ENCODE measurements at places on chromosomes 6 and 20.
A peak's percentile ranks its signal among the peaks of the same experiment; 100 is the strongest.

DNA sequence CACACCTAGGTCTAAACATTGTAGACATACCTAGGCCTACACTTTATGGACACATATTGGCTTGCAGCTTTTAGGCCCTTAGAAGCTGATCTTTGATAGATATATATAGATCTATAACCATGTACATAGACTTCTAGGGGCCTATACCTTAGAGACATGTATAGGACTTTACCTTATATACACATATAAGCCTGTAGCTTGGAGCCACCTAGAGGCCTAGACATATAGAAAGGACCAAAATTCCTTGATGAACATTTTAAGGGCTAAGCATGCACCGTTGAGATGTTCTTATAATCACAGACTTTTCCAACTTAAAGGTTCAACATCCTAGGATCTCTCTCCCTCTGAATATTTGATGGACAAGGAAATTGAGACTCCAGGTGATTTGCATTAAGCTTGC lies 371.7 kb upstream of the SASH1 start:
- no peak for DNase-seq

- no peak for DNase-seq
Observed at GRCh38 chr6:16716321-16716858, 44.9 kb downstream of the ATXN1 start.

DNA sequence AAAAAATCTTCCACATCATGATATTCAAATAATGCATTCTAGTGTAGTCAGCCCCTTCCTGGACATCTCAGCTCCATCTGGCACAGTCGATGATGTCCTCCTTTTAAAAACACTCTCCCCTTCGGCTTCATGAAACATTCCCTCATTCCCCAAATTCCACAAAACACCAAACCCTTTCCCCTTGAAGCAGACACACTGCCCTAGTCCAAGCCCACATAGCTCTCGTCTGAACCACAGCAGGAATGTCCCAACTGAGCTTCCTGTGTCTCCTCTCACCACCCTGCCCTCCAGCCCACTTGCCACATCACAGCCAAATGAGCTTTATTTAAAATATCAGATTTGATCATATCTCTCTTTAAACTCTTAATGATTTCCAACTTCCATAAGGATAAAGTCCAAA lies 106.4 kb upstream of the CARMIL1 start:
- DNase-seq = peak; percentile 96

GRCh38 chr6:149032599-149033405 lies 284.7 kb upstream of the TAB2 start:
- DNase-seq = peak; percentile 78

GRCh38 chr6:113588646-113589045 lies 268.5 kb upstream of the MARCKS start:
- no peak for DNase-seq

DNA sequence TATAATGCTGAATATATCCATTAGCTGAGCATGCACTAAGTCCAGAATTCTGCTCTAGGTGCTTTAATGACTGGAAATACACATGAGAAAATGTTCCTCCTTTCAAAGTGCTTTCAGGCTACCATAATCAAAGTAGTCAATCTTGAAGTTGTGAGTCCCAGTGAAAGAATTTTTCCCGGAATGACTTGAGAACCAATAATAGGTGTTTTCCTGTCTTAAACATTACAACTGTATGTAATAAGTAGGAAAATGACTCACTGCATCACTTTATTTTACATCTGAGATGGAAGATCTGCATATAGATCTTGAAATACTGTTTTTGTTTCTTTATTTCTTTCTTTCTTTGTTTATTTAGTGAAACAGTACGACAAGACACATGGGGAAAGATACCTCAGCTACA lies 437.4 kb upstream of the JAG1 start:
- no peak for DNase-seq

GRCh38 chr20:17189976-17190695 lies 36.7 kb upstream of the PCSK2 start:
- no peak for DNase-seq

DNA sequence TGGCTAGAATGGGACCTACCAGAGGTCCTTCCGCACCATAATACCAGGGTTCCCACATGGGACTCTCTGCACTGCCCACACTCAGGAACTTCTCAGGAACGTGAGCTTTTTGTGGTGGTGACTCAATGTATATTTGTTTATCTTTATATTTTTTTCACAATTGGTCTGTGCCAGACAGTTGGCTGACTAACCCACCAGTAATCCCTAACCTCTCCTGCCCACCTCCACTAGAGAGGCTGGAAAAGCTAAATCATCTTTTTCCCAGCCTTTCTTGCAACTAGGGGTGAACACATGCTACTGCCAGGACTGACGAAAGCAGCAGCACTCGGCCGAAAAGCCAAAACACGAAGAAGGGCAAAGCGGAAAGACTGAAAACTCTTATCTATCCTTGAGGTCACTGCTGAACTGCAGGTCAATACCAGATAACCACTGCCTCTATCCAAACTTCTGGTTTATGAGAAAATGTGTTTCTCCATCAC lies 112.9 kb downstream of the TRERF1 start:
- DNase-seq = peak; percentile 96

DNA sequence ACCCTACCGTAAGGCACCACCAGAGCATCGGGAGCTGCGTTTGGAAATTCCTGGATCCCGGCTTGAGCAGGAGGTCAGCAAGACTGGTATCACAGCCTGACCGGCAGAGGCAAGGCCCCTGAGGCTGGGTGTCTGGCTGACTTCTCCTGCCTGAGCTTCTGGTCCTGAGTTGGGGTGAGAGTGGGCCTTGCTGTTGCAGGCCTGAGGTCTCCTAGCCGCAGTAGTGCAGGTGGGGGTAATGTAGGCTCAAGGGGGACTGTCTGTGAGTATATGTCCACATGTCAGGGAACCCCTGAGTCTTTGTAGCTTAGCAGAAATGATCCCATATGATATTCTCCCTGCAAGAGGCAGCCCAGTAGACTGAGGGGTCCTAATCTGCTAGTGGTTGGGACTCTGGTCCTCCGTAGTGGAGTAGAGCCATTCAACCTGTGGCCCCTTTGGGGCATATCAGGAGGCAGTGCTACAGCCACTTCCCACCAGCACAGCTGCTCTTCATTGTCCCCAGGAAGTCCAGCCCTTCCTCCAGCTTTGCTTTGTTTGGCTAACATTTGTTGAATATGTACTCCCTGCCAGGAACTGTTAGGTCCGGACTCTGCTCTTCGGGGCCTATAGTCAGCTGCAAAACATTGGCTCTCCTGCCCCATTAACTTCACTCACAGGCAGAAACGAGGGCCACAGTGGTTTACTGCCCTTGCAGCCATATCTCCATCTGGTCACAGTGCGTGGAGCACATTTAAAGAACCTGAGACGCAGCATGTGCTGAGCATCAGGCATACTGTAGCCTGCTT lies 10.9 kb downstream of the LRRC73 start:
- no peak for DNase-seq

GRCh38 chr6:42366999-42367352 lies 84.8 kb downstream of the TRERF1 start:
- no peak for DNase-seq

- no peak for DNase-seq
Observed at GRCh38 chr6:149065658-149066556, 251.6 kb upstream of the TAB2 start.

DNA sequence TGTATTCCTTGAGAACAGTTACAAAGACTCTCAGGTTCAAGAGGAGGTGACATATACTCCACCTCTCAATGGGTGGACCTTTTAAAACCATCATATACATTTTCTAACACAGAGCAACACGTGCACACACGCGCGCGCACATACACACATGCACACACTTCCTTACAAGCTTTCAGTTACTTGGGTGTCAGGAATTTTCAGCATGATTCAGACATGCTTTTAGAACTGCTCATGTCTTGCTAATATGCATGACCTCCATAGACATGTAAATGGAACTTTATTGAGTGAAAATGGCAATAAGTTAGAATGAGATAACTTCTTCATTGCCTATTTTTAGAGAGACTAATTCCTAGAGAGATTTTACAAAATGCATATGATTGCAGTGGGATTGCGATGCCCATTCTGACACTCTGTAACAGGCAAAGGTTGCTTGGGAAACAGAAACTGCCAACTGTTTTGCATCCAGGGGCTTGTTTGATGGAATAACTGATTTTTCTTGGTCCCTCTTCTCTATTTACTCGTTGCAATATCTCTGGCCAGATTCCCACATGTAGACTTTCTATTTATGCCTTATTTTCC lies 531.4 kb upstream of the RNF217 start:
- DNase-seq = peak; percentile 16

DNA sequence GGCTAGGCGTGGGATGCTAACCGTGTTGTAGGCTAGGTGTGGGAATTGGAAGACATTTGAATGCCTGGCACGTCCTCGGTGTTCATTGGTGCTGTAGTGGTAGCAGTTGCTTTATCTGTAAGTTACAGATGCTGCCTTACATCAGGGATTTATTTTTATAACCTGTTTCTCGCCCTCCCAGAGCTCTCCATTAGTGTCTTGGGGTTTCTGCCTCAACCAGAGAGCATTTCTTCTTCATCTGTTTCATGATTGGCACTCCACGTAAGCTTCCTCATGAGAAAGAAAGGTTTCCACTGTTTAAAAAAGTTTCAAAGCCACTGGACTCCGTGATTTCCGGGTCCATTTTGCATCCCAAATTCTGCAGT lies 9.0 kb downstream of the IGF2R start:
- DNase-seq = no peak

DNA sequence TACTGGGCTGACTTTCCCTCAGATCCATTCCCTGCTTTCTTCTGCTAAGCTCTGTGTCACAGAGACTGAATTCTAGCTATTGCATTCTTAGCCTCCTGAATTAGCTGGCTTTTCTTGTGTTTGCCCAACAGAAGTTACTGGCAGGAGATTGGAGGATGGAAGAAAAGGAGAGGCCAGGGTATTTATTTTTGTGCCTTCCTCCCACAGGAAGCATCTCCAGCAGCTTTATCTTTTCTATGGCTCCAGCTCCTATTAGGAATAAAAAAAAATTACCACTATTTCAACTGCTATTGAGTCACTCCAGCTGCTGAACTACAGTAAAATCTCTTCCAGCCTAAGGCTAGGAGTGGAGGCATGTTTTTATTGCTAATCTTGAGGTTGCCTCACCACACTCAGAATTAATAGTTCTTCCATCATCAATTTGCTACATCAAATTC lies 492.4 kb downstream of the RFPL4B start:
- peak; percentile 59 for DNase-seq

DNA sequence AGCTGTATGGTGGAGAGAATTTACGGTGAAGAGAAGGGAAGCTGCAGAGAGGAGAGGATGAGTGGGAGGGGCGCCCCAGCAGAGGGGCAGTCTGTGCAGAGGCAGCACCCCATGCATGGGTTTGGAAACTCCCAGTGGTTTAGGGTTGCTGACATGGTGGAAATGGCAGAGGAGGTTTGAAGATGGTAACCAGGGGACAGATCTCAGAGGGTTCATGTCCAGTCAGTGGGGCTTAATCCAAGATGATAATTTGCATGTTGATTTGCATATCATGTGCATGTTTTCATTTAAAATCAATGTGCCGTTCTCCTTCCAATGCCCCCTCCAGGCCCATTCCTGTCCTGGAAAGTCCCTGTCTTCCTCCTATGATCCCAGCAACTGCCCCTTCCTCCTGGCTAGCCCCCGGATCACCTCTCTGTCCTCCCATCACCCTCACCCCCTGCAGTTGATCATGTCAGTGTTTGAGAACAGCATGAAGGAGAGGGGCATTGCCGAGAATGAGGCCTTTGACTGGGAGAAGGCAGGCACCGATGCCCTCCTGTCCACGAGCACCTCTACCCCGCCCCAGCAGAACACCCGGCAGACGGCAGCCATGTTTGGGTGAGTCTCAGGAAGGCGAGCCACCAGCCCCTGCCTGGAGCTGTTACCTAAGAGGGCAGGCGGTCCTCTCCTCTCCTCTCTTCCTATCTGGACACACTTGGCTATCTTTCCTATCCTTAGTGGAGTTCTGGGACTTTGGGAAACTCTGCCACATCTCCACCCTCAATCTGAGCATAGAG lies 14.3 kb downstream of the TTBK1 start:
- DNase-seq = no peak

DNA sequence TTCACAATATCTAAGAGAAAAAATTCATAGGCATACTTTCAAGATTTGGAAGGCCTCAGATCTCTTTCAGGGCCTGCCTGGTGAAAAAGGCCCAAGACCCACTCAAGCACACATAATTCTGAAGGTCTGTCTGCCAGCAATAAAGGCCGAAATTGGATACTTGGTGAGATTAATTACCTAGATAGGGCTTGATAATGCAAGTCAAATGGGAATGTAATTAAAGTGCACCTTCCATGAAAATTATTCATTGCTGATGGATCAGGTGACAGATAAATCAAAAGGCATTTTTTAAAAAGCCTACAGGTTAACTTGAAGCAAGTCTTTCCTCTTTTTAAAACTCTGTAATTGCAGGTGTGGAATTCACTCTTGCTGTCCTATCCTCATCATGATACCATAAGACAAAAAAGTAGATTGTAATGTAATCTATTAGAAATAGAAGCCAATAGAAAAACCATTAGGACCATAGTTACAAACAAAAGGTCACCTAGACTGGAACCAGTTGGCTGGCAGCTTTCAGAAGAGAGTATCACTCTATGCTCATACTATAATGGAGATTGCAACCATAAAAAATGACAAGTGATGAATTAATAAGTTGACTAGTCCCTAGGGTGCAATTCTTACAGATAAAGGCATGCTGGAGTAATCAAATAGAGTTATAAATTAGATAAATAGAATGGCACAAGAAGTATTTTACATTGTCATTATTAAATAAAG lies 77.3 kb downstream of the EPHA7 start:
- DNase-seq = no peak

GRCh38 chr20:44253528-44253927 lies 6.4 kb downstream of the GDAP1L1 start:
- DNase-seq = no peak

DNA sequence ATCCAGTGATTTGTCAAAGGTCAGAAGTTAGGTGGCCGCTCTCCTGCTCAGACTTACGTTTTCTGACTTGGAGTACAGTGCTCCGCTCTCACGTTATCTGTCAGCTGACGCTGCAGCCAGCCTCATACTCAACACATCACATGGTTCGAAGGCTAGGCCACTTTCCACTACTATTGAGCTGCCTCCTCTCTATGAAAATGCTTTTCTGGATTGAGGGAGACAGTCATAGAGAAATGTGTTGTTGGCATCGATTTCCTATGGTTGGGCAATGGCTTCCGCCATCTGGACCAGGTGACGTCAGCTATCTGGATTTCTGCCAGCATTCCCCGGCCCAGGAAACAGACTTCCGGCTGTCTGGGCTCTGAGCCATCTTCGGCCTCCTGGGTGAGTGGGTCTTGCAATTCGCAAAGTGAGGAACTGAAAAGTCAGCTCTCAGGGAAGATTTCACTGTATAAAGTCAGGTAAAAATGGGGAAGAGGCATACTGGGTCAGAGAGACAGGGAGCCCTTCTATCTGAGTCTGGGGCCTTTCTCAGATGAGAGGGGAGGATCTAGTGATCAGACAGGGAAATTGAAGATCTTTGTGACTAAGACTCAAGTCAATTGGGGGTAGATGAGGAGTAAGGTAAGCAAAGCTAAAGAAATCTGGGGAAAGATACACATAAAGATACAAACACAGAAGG lies 37.5 kb upstream of the IER3 start:
- DNase-seq = peak; percentile 98

GRCh38 chr20:10110151-10110550 lies 75.4 kb downstream of the ANKEF1 start:
- peak; percentile 62 for DNase-seq
